ENCODE measurements at places on chromosomes 1 and 21. TPM values are rescaled to one million over a fixed set of nuclear protein-coding genes. Genes with fewer than 3 reads are reported as not detected.

Gene SLAMF1
- total RNA-seq: not detected

Gene IGSF5
- total RNA-seq: 1.5 TPM

Gene PERM1
- not detected for total RNA-seq

Gene MAP10
- total RNA-seq: 4.5 TPM

Gene RHOC
- 168 TPM for total RNA-seq

Gene RCSD1
- total RNA-seq: 0.11 TPM

DNA sequence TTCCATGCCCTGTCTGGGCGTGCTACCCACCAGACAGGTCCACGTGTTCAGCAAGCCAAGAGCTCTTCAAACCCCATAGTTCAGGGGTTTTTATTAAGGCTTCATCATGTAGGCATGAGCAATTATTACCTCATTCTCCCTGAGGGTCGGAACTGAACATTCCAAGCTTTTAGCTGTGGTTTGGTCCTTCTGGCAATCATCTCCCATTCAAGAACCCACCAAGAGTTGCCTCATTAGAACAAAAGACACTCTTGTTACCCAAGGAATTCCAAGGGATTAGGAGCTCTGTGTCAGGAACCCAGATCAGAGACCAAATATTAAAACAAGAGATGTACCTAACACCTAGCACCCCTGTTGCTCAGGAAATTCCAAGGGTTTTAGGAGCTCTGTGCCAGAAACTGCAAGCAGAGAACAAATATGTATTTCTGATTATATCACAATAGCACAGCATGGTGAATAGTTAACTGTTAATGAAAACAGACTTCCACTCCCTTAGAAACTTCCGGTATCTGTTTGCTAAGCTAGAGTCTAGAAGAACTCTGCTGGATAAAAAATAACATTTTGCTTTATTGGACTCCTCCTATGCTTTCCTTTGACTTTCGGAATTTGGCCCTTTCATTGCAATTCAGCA lies 201.2 kb upstream of the L1TD1 start:
- peaks cover 12% of the 10 kb centered on the region for H3K4me1 ChIP-seq
- no peaks in the 10 kb centered on the region for H3K27me3 ChIP-seq
- H3K4me3 ChIP-seq: no peak overlapping the region
- no peak overlapping the region for H3K27ac ChIP-seq
- DNase-seq: no peak

DNA sequence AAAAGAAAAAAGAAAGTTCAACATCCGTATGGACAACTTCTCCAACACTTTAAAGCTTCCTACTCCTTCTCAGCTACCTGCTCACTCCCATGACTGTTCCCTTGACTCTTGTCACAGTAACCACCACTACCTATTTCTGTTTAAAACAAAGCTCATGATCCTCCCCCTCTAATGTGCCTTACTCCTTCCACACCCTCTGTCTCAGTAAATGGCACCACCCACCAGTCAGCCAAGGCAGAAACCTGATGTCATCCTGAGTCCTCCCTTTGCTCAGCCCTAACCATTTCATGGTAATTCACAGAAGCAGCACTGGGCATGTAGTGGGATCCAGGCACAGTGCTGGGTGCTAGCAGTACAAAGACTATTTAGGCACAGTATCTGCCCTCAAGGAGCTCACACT lies 63.0 kb upstream of the PPM1J start:
- H3K27ac ChIP-seq: no peak overlapping the region
- no peak for DNase-seq
- no peak overlapping the region for H3K4me3 ChIP-seq
- no peaks in the 10 kb centered on the region for H3K4me1 ChIP-seq

DNA sequence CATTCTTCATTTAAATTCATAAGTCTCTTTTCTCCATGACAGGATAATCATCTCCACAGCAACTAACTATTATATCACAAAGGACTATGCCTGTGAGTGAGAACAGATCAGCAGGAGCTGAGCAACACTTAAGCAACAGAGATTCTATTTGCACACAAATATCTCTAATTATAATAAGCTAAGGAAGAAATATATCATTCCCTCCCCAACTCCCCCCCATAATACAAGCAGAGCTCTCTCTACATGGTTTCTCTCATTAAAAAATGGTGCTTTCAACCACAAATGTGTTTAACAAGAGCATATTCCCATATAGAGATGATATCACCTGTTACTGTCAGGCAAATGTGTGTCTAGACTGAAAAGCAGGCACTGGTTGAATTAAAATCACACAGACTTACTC lies 34.5 kb upstream of the NIBAN1 start:
- no peaks in the 10 kb centered on the region for H3K27me3 ChIP-seq
- peak overlapping the region; percentile 77 for H3K27ac ChIP-seq
- H3K4me3 ChIP-seq: no peak overlapping the region
- no peaks in the 10 kb centered on the region for H3K4me1 ChIP-seq

DNA sequence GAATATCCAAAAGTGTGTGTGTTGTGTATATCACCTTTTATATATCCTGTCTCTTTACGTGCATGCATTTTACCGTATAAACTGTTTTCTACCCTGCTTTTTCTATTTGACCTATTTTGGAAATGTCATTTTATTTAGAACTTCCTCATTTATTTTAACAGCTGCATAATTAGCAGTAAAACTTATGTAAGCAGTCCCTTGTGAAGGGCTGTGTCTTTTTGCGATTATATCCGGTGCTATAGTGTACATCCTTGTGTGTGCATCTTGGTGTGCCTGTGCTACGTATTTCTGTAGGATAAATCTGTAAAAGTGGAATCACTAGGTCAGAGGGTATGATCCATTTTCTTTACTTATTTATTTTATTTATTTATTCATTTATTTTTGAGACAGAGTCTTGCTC lies 7.2 kb downstream of the LGALS8 start:
- DNase-seq: no peak
- H3K36me3 ChIP-seq: no peaks in the 10 kb centered on the region
- no peaks in the 10 kb centered on the region for H3K4me1 ChIP-seq
- H3K27ac ChIP-seq: no peak overlapping the region
- no peak overlapping the region for H3K4me3 ChIP-seq

GRCh38 chr1:53573522-53573921 lies 114.3 kb downstream of the DMRTB1 start:
- H3K27me3 ChIP-seq: no peaks in the 10 kb centered on the region
- no peak overlapping the region for H3K4me3 ChIP-seq
- H3K4me1 ChIP-seq: peaks cover 8% of the 10 kb centered on the region
- no peaks in the 10 kb centered on the region for H3K36me3 ChIP-seq
- no peak overlapping the region for H3K27ac ChIP-seq

DNA sequence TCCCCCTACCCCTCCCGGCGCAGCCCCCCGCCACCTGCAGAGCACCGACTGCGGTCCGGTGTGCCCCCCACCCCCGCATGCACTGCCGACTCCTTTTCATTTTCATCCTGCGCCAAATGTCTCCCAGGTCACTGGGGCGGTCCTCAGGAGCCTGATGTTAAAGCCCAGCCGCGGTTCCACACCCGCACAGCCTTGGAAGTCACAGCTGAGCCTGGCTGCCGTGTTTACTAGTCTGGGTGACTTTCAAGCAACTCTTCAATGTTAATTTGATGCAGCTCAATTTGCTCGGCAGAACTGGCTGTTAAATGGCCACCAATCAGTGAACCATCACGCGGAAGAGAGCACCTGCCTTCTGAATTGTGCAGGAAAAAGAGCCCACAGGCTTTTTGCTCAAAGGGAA lies 27.2 kb downstream of the THAP3 start:
- no peak for DNase-seq
- H3K27ac ChIP-seq: peak overlapping the region; percentile 12
- no peaks in the 10 kb centered on the region for H3K27me3 ChIP-seq
- H3K36me3 ChIP-seq: peaks cover 48% of the 10 kb centered on the region
- H3K4me1 ChIP-seq: no peaks in the 10 kb centered on the region

DNA sequence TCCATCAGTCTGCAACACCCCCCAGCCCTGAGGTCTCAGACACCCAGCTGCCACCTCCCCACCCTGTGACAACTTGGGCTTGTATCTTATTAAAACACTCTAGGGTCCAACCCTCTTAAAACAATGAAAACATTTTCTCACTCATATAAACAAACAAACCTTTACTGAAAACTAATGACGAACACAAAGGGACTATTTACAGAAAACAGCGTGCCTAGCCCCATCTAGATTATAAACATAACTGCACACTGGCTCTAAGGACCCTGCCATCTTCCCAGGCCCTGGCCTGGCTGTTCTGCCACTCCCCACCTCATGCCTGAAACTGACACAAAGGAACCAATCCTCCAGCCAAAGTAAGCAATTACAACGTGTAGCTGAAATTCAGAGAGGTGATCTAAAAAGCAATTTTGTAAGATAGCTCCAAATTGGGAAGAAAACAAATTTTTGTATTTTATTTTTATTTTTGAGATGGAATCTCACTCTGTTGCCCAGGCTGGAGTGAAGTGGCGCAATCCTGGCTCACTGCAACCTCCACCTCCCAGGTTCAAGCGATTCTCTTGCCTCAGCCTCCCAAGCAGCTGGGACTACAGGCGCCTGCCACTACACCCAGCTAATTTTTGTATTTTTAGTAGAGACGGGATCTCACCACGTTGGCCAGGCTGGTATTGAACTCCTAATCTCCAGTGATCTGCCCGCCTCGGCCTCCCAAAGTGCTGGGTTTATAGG lies 40.9 kb downstream of the CAPZB start:
- no peak for DNase-seq
- H3K36me3 ChIP-seq: peaks cover 22% of the 10 kb centered on the region
- peaks cover 14% of the 10 kb centered on the region for H3K4me1 ChIP-seq
